Mesothelial cell of epicardium (in vitro differentiated cells): ENCODE measurements at places on chromosomes 2 and 18. TPM values are rescaled to one million over a fixed set of nuclear protein-coding genes. Genes with fewer than 3 reads are reported as not detected.

GRCh38 chr18:35099911-35100310, 58.7 kb downstream of the MAPRE2 start:
- H3K27ac ChIP-seq, result no peak overlapping the region
- peaks cover 9% of the 10 kb centered on the region for H3K36me3 ChIP-seq
- H3K4me1 ChIP-seq, result peaks cover 8% of the 10 kb centered on the region
- H3K4me3 ChIP-seq, result no peak overlapping the region
- DNase-seq, result no peak

DNA sequence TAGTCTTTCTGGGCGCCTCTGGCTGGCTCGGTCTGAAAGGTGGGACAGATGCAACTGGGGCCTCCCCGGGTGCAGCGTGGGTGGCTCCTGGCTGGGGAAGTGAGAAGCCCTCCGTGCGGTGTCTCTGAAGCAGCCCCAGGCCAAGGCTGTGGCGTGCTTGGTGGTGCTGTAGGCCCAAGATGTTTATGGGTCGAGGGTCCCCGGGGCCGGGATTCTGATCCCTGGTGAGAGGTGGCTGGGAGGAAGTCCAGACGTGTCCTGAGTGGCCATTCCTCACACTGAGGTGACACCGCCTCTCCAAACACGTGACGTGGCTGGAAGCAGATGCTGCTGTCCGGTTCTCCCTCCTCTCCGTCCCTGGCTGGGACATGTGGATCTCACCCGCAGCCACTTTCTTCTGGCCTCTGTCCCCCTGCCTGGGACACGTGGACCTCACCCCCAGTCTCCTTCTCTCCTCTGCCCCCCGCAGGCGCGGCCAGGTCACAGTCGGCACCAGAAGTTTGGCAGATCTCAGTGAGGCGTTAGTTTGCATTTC, 12.6 kb downstream of the RTP5 start:
- H3K27me3 ChIP-seq, result no peaks in the 10 kb centered on the region
- H3K36me3 ChIP-seq, result peaks cover 2% of the 10 kb centered on the region

DNA sequence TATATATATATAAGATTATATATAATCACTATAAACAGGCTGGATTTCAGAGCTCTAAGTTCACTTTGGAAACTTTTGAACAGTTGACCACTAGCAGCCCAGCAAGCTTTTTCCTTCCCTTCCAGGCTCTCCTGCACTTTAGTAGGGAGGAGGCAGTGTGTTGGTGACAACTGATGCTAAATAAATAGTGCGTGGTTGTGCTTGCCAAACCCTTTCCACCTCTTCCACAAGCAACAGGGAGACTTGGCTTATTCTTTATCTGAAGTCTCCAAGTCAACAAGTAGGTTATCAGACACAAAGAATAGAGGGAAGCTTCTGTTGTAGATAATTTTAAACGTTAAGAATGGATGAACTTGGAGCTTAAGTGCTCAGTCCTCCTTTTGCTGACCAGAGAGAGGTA, 408.2 kb upstream of the HNRNPA3 start:
- no peak overlapping the region for H3K4me3 ChIP-seq
- no peaks in the 10 kb centered on the region for H3K4me1 ChIP-seq
- no peaks in the 10 kb centered on the region for H3K27me3 ChIP-seq

DNA sequence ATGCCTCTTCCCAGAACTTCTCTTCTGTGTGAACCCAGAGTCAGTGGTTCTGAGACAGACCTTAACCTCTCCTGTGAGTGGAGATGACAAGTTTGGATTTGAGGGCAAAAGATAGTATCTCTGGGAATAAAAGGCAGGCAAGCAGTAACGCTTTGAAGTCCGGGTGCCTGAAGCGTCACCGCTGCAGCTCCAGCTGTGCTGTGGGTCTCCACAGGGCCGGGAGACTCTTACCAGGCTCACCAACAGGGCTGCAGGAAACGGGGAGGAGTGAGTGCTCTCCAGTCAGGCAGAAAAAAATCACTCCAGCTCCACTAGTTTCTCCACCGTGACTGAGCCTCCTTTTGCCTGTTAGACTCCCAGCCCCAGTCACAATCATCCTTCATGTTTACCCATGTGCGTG, 79.7 kb upstream of the MAP4K4 start:
- DNase-seq, result no peak
- no peak overlapping the region for H3K4me3 ChIP-seq
- peaks cover 15% of the 10 kb centered on the region for H3K4me1 ChIP-seq
- H3K27me3 ChIP-seq, result no peaks in the 10 kb centered on the region

DNA sequence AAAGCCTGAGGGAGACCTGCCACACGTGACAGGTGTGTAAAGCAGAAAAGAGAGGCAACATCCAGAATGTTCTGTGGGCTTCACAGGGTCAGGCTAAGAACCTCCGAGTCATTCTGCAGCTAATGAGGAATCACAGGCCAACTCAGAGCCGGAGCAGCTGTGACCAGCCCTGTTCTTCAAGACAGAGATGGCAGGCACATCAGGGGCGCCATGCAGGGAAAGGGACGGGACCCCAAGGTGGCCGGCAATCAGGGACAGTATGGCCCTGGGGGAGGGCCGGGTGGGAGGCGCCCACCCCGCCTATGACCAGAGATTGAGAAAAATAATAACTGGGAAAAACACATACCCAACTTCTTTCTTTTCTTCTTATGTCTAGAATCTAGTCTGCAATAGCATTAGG, 316.7 kb upstream of the SALL3 start:
- no peak overlapping the region for H3K4me3 ChIP-seq
- H3K27me3 ChIP-seq, result peaks cover 19% of the 10 kb centered on the region
- no peak for DNase-seq
- H3K4me1 ChIP-seq, result no peaks in the 10 kb centered on the region
- H3K27ac ChIP-seq, result no peak overlapping the region

- H3K4me1 ChIP-seq, result no peaks in the 10 kb centered on the region
- no peak overlapping the region for H3K4me3 ChIP-seq
- DNase-seq, result no peak
- H3K36me3 ChIP-seq, result peaks cover 40% of the 10 kb centered on the region
- H3K27me3 ChIP-seq, result no peaks in the 10 kb centered on the region
Observed at GRCh38 chr2:86507600-86507999, 55.6 kb downstream of the CHMP3 start.

GRCh38 chr2:150129921-150130575, 357.4 kb downstream of the RND3 start:
- H3K4me1 ChIP-seq, result peaks cover 56% of the 10 kb centered on the region
- peak overlapping the region; percentile 24 for H3K27ac ChIP-seq
- DNase-seq, result no peak
- no peak overlapping the region for H3K4me3 ChIP-seq

DNA sequence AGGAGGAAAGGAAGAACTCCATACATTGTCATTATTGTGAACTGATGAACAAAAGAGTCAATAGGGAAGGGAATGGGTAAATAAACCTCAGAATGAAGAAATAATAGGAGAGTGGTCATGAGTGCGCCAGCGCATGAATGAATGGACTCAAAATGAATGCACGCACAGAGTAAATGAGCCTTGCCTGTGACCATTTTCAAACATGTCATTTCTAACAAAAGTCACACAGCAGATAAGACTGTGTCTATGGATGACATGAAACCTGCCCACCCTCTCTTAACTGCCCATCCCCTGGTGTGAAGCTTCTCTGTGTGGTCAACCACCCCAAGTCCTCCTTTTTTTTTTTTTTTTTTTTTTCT, 121.1 kb upstream of the TEX51 start:
- peaks cover 7% of the 10 kb centered on the region for H3K4me1 ChIP-seq
- H3K27ac ChIP-seq, result no peak overlapping the region
- no peak for DNase-seq
- peak overlapping the region; percentile 88 for H3K4me3 ChIP-seq
- H3K27me3 ChIP-seq, result peaks cover 59% of the 10 kb centered on the region

DNA sequence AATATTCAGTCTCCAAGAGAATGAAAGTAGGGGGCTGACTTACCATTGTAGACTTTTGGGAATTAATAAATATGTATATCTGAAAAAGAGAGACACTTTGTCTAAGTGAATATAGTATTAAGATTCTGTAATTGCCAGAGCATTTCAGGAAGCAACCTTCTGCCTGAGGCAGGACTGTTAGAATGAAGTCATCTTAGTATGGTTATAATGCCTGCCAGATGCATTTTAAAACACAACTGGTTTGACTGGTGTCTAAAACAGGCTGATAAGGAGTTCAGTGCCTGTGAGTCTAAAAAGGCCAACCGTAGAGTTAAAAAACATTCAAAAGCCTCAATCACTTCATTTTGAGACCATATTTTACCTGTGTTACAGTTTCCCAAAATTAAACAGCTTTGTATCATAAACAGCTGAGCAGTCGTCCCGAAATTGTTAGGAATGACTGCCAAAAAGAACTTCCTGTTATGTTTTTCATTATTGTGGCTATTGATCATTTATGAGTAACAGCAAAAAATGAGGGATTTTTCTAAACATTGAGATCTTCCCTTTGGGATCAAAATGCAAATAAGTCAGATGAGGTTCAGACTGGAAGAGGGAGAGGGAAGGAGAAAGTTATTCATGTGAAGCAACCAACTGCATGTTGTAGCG, 443.9 kb downstream of the PID1 start:
- no peak overlapping the region for H3K27ac ChIP-seq
- no peaks in the 10 kb centered on the region for H3K27me3 ChIP-seq
- H3K36me3 ChIP-seq, result no peaks in the 10 kb centered on the region
- peaks cover 4% of the 10 kb centered on the region for H3K4me1 ChIP-seq
- DNase-seq, result no peak

- H3K36me3 ChIP-seq, result no peaks in the 10 kb centered on the region
- H3K4me1 ChIP-seq, result peaks cover 38% of the 10 kb centered on the region
- peaks cover 21% of the 10 kb centered on the region for H3K27me3 ChIP-seq
- H3K27ac ChIP-seq, result no peak overlapping the region
- DNase-seq, result no peak
Observed at GRCh38 chr2:191166111-191166755, 15.4 kb upstream of the STAT4 start.

DNA sequence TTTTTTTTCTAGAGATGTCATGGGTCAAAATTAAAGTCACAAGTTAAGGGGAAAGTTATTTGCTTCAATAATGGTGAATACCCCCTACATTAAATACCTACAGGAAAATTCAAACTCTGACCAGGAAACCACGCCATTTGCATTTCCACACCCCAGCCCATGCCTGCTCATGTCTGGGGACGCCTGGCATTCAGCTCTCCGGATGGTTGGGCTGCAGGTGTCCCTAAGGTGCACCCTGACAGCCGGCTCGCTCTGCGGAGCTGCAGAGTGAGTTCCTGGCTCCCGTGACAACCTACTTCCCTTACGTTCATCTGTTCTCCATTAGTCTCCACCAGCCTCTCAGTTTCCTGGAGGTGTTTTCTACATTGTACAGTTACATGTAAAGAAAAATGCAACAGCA, 122.7 kb upstream of the RIOK3 start:
- H3K27ac ChIP-seq, result peak overlapping the region; percentile 82
- H3K4me3 ChIP-seq, result peak overlapping the region; percentile 22
- H3K4me1 ChIP-seq, result peaks cover 25% of the 10 kb centered on the region
- H3K36me3 ChIP-seq, result peaks cover 29% of the 10 kb centered on the region
- DNase-seq, result no peak
- H3K27me3 ChIP-seq, result no peaks in the 10 kb centered on the region

DNA sequence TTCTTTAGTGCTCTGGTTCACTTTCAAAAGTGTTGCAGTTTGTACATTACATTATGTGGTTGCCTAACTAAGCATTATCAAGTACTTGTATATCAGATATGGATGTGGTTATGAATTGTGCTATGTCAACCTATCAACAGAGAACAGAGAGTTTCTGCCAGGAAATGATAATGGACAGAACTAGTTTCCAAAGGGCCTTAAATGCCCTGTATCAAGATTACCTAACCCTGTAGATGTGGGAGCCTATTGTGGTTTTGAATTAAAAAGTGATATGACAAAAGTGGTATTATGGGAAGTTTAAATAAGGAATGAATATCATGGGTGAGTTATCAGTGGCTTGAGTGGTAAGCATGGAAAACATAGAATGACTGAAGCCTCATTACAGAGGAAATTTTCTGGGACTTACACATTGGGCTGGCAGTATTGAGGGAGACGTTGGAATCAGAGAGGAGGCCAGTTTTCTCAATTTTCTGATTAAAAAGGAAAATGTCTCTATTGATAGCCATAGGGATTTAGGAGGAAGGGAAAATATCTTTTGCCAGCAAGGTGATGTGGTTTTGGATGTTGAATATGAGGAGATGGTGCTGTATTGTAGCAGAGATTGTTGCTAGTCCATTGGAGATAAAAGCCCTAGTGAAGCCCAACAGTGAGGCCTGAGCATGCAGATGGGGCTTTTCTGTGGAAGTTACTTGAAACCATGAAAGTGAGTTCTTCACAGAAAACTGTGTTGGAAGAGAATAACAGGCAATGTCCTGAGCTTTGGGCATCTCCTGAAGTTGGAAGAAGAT, 140.7 kb downstream of the TTC27 start:
- H3K4me3 ChIP-seq, result no peak overlapping the region
- peaks cover 20% of the 10 kb centered on the region for H3K4me1 ChIP-seq
- H3K36me3 ChIP-seq, result peaks cover 9% of the 10 kb centered on the region

GRCh38 chr2:173033084-173033483, 42.6 kb upstream of the MAP3K20 start:
- H3K4me1 ChIP-seq, result peaks cover 13% of the 10 kb centered on the region
- DNase-seq, result no peak
- H3K4me3 ChIP-seq, result no peak overlapping the region
- H3K27ac ChIP-seq, result no peak overlapping the region
- peaks cover 4% of the 10 kb centered on the region for H3K36me3 ChIP-seq

GRCh38 chr2:46387886-46388515, 90.8 kb downstream of the EPAS1 start:
- H3K4me1 ChIP-seq, result no peaks in the 10 kb centered on the region
- H3K36me3 ChIP-seq, result no peaks in the 10 kb centered on the region
- no peak overlapping the region for H3K27ac ChIP-seq
- DNase-seq, result no peak
- no peak overlapping the region for H3K4me3 ChIP-seq

GRCh38 chr18:31041271-31042083, 1.1 kb downstream of the DSC3 start:
- peaks cover 66% of the 10 kb centered on the region for H3K4me1 ChIP-seq
- peak overlapping the region; percentile 98 for H3K27ac ChIP-seq
- H3K36me3 ChIP-seq, result no peaks in the 10 kb centered on the region

DNA sequence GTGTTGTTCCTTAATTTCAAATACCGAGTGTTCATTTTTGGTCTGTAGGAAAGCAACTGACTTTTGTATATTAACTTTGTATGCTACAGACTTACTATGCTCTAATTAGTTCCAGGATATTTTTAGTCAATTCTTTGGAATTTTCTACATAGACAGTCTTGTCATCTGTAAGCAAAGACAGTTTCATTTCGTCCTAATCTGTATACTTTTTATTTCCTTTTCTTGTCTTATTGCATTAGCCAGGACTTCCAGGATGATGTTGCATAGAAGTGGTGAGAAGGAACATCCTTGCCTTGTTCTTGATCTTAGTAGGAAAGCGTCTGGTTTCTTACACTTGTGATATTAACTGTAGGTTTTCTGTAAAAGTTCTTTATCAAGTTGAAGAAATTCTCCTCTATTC, 56.5 kb downstream of the EPC2 start:
- no peak overlapping the region for H3K4me3 ChIP-seq
- H3K36me3 ChIP-seq, result peaks cover 80% of the 10 kb centered on the region
- no peaks in the 10 kb centered on the region for H3K27me3 ChIP-seq
- no peaks in the 10 kb centered on the region for H3K4me1 ChIP-seq
- H3K27ac ChIP-seq, result no peak overlapping the region
- DNase-seq, result no peak

Gene NPPC
- 0.72 to 0.80 TPM (median 0.73 TPM) in 3 replicates for total RNA-seq

Gene RIT2
- 0.57 TPM in 1 of 3 replicates, not detected in the others for total RNA-seq

Gene GRB14
- total RNA-seq, result 11.6 to 13.6 TPM (median 12.3 TPM) in 3 replicates

Gene XDH
- total RNA-seq, result 3.8 to 3.9 TPM (median 3.9 TPM) in 3 replicates

Gene IL36A
- total RNA-seq, result not detected in 3 replicates

Gene POTEJ
- total RNA-seq, result not detected in 3 replicates

Gene SESTD1
- 55.8 to 59.7 TPM (median 56.9 TPM) in 3 replicates for total RNA-seq

Gene HOXD3
- total RNA-seq, result 0.93 to 1.1 TPM (median 1.1 TPM) in 3 replicates

Gene PUS10
- total RNA-seq, result 5.4 to 6.2 TPM (median 5.6 TPM) in 3 replicates

Gene STPG4
- 0.27 to 0.52 TPM in 2 of 3 replicates, not detected in the other for total RNA-seq

Gene CHRNA1
- 0.16 TPM in 1 of 3 replicates, not detected in the others for total RNA-seq

Gene PID1
- total RNA-seq, result 2.0 to 2.4 TPM (median 2.1 TPM) in 3 replicates

Gene MC2R
- not detected in 3 replicates for total RNA-seq

Gene ZNF396
- 1.2 to 1.8 TPM (median 1.6 TPM) in 3 replicates for total RNA-seq
